ENCODE measurements at places on chromosomes 7 and 10. TPM values are rescaled to one million over a fixed set of nuclear protein-coding genes. Genes with fewer than 3 reads are reported as not detected.

GRCh38 chr7:1103009-1103788, 15.3 kb downstream of the GPER1 start:
- DNase-seq, result no peak

- no peak for DNase-seq
These were observed 94.1 kb downstream of the AOAH start for GRCh38 chr7:36630112-36630650.

DNA sequence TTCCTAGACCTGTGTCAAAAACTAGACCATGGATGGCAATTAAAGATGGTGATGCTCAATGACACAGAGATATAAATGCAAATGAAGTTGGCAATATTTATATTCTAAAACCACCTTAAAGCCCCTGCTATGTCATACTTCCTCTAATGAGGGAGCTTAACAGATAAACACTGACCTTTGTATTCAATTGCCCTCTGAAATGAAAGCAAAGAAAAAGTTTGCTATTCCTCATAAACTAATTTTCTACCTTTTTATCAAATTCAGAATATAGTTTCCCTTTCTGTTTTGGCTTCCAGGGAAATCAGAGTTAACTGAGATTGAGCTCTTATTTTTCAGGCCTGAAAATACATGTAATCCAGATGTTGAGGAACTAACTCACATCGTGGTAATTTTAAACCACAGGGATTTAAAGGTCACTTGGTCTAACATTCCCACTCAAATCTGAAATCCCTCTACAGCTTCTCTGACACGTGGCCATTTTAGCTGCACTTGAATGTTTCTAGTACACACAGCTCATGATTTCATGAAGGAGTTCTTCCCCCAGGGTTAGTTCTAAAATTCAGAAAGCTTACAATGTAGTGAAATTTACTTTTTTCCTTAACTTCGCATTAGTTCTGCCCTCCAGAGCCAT, 37.9 kb upstream of the ABCB5 start:
- no peak for DNase-seq

The BMPER gene
- total RNA-seq, result 1.4 TPM

DNA sequence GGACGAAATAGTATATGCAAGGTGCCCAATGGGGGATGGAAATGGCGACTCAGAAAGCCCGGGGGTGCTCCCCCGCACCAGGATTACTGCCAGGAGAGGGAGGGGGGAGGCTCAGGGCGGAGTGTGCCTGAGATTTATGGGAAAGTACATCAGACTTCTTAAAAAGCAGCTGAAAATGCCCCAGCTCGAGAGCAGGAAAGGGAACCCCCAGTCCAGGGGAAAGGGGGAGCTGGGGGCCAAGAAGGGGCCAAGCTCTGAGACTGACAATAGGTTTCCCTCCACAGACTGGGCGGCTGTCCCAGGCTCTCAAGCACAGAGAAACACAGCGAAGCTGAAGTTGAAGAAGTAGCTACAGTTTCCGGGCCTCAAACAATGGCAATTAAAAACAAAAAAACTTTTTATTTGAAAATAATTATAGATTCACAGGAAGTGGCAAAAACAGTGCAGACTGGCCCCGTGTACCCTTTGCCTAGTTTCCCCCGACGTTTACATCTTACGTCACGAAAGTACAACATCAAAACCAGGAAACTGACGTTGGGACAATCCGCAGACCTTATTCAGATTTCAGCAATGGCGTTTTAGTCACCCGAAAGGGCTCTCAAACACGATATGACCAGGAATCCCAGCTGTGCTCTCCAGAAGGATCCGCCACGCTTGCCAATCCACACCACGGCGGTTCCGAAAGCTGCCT, 83.9 kb upstream of the FGFR2 start:
- DNase-seq, result no peak

GRCh38 chr10:78973901-78974616, 94.7 kb upstream of the ZMIZ1 start:
- DNase-seq, result no peak

The OPN1SW gene
- not detected for total RNA-seq

DNA sequence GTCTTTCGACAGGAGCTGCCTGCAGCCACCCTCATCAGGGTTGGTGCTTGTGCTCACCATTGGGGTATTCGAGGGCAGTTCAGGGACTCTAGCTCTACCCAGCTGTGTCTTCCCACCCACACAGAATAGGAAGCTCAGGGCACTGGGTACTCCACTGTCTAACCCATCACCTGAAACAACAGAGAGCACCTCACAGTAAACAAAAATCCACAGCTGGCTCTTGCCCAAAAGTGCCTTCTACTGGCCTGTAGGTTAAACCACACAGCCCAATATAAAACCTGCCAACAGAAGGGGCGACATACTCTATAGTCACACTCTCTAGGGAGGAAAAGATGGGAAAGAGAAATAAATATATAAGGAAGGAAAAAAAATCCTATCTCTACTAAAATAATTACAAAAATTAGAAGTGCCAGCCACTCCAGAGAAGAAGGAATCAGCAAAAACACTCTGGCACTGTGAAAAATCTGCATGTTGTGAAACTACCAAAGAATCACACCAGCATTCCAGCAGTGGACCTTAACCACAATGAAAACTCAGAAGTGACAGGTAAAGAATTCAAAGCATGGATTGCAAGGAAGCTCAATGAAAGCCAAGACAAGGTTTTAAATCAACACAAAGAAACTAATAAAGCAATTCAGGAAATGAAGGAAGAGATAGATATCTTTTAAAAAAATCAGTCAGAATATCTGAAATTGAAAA, 110.0 kb downstream of the HGF start:
- no peak for DNase-seq

- DNase-seq, result peak; percentile 18
These were observed 66.5 kb upstream of the PPP2R2D start for GRCh38 chr10:131834152-131834810.

DNA sequence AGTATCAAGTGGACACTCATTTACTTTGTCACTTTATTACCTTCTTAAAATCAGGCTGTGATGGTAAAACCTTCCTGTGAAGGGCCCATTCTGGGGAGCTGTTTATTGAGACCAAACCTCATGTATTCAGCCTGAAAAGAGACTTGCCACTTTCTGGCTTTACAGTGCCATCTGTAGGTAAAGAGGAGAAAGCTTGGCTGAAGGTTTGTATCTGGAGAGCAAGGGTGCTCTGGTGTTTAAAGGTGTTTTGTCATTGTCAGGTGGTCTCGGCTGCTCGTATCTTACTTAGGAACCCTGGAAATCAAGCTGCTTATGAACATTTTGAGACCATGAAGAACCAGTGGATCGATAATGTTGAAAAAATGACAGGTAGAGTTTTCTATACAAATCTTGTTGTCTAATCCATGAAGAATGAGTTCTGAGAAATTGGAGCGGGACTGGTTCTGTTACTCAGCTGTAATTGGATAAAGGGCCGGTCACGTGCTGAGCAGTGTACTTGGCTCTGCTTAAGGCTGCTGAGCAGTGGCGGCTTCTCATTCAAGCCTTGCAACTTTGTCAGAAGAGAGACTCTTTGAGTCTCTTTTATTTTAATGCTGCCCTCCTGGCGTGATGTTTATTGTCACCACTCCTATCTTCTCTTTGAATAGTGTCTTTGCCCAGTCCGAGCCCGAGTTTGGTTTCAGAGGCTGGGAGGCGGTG, 46.9 kb downstream of the AP3M1 start:
- DNase-seq, result no peak

The CLRN3 gene
- 62.3 TPM for total RNA-seq

The CROT gene
- total RNA-seq, result 16.9 TPM

GRCh38 chr7:78562191-78562590, 763.6 kb downstream of the PHTF2 start:
- DNase-seq, result no peak

- DNase-seq, result no peak
These were observed 4.1 kb upstream of the CDK14 start for GRCh38 chr7:90592033-90592432.

DNA sequence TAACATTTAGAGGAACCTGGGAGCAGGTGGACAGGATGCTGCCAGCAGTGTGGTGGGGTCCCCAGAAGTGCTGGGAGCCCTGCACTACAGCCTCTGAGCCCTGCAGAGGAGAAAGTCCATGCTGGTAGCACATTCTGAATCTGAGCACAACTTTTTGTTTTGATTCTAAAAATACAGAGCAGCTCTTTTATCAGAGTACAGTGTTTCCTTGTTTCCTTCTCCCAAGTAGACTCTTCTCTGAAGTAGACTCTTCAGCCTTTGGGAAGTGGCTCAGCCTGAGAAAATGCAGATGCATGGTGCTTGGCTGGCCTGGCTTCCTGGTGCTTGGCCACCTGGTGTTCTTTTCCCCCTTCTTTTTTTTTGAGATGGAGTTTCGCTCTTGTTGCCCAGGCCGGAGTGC, 9.1 kb downstream of the ADCY1 start:
- DNase-seq, result no peak

DNA sequence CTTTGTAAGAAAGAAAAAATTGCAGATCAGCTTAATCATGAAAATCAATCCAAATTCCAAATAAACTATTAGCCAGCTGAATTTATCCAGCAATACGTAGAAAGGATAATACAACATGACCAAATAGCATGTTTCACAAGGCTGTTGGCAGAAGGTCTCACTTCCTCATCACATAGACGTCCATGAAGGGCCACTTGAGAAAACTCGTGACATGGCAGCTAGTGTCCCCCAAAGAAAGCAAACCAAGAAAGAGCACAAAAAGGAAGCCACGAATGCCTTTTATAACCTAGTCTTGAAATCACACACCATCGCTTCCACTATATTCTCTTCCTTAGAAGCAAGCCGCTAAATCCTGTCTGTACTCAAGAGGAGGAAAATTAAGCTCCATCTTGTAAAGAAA, 105.6 kb upstream of the NRBF2 start:
- peak; percentile 6 for DNase-seq

DNA sequence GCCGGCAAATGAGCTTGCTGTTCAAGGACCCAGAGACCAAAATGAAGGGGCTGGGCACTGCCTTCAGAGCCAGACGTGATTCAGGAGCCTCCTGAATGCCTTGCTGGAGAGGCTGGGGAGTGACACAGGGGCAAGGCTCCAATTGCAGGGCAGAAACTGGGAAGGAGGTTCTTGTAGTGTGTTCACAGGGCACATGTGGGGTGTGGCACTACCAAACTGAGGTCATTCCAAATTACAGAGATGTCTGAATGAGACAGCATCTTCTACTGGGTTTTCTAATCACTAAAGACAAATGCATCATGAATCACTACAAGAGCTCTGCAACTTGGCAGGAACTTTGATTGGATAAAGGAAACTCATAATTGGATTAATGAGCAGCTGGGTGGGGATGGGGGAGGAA, 17.8 kb downstream of the CRTAC1 start:
- no peak for DNase-seq

GRCh38 chr7:2971914-2972834, 71.5 kb downstream of the CARD11 start:
- DNase-seq, result no peak

The PSTK gene
- 3.1 TPM for total RNA-seq

DNA sequence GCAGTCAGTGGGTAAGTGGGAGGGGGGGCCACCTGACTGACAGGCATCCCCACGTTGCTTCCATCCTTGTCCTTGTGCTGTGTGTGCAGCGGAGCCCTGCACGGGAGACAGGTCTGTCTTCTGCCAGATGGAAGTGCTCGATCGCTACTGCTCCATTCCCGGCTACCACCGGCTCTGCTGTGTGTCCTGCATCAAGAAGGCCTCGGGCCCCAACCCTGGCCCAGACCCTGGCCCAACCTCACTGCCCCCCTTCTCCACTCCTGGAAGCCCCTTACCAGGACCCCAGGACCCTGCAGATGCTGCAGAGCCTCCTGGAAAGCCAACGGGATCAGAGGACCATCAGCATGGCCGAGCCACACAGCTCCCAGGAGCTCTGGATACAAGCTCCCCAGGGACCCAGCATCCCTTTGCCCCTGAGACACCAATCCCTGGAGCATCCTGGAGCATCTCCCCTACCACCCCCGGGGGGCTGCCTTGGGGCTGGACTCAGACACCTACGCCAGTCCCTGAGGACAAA, 24.8 kb downstream of the TBATA start:
- no peak for DNase-seq

DNA sequence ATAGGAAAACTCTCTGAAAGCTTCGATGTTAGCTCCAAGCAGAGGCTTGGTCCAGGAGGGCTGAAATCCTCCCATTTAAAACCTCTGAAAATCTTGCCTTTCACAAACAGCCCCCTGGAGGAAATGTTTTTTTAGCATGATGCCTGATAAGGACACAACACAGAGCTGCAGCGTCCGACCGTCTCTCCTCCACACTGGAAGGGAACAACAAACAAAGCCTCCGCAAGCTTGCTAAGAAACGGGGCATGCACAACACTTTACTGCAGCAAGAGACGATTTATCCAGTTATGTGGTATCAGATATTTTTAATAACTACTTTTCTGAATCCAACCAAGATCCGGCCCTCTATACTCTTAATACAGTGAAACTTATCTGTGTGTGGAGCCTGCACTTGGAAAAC, 182.3 kb downstream of the PTPRN2 start:
- DNase-seq, result no peak

The ITGB1 gene
- total RNA-seq, result 268 TPM

GRCh38 chr10:54469587-54470323, 331.3 kb downstream of the PCDH15 start:
- no peak for DNase-seq

The WEE2 gene
- not detected for total RNA-seq

DNA sequence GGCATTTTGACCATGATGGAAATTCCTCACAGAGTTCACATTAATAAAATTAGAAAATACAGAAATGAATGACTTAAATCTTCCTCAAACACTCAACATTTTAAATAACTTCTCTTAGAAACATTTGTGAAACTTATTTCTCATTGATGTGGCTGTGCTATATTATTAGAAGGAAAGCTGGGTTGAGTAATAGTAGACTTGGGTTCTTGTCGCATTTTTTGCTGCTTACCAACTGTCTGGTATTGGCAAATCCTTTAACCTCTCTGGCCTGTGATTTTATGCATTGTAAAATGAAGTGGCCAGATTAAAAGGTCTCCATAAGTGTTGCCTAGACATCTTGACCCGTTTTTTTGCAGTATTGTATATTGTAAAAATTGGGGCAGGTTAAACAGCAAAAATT, 66.5 kb downstream of the VPS50 start:
- no peak for DNase-seq
